Left colon (tissue), 2 donors: ENCODE measurements at places on chromosomes 4 and X.

DNA sequence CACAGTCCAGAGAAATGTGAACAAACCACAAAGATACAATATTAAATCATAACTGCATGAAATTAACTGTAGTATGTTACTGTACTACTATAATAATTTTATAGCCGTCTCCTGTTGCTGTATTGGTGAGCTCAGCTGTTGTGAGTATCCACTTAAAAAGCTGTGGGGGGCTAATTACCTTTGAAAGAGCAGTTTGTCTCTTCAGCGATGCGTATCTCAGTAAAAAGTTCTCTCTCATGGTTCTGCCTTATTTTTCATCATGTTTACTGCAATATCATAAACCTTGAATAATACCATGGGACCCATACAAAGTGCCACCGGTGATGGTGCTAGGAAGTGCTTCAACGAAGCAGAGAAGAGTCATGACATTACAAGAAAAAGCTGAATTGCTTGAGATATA lies 8.4 kb upstream of the MSMO1 start:
- no peak for DNase-seq

DNA sequence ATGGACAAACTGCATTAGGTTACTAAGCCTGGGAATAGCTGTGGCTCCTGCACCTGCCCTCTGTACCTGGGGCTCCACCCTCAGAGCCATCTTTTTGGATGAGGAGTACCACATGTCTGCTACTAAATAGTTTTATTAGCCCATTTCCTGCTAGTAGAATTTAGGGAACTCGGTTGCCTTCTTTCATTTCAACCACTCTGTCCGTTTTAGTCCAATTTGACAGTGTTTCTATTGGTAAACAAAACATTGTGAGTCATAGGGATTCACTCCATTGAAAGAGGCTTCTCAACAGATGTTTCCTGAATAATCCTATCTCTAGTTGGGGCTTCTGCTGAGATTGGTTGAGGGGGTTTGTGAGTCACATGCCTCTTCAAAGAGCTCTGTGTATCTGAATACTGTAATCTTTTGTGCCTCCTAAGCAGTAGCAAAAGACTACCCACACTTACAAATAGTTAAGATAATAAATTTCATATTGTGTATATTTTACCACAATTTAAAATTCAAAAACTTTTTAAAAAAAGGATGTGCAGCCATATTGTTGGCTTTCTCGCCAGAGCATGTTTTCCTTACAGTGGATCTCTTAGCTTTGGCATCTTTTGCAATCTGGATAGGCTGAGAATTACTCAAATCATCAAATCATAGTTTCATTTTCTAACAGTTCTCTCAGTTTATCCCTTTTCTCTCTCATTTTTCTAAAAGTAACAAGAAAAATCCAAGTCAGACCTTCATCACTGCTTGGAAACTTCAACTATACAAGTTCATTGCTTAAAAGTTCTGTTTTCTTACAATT lies 9.9 kb downstream of the FAM200B start:
- no peak for DNase-seq

GRCh38 chr4:164177153-164177552 lies 576.8 kb upstream of the SMIM31 start:
- DNase-seq: no peak

- no peak for DNase-seq
Measured at GRCh38 chr4:98283219-98284189, 22.3 kb downstream of the RAP1GDS1 start.

- no peak for DNase-seq
Measured at GRCh38 chr4:17517664-17518063, 2.7 kb downstream of the CLRN2 start.

- no peak for DNase-seq
Measured at GRCh38 chr4:48752726-48753125, 27.4 kb downstream of the FRYL start.

- no peak for DNase-seq
Measured at GRCh38 chrX:54358424-54359211, 772 bp upstream of the WNK3 start.

DNA sequence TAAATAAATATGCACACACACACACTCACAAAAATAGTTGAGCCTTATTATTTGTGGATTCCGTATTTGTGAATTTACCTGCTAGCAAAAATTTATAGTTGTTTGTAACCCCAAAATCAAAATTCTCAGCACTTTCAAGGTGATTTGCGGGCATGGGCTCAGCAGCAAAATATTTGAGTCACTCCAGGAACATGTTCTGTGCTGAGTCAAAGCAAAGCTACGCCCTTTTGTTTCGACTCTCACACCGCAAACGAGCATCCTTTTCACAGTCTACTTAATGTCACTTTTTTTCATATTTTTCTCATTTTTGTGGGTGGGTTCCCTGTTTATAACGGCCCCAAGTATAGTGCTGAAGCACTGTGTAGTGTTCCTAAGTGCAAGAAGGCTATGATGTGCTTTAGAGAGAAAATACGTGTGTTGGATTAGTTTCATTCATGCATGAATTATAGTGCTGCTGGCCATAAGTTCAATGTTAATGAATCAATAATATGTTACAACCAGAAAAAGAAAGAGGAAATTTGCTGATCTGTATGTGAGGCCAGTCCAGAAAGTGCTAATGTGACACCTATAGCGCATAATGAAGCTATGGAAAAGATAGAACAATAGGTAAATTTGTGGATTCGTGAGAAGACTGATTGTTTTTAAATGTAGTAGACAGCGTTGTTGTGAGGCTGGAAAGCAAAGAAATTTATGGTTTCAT lies 723.2 kb upstream of the AGA start:
- DNase-seq: no peak

- no peak for DNase-seq
Measured at GRCh38 chr4:86856896-86857295, 7.7 kb upstream of the SLC10A6 start.

GRCh38 chr4:120688791-120689190 lies 233.7 kb downstream of the PRDM5 start:
- no peak for DNase-seq

DNA sequence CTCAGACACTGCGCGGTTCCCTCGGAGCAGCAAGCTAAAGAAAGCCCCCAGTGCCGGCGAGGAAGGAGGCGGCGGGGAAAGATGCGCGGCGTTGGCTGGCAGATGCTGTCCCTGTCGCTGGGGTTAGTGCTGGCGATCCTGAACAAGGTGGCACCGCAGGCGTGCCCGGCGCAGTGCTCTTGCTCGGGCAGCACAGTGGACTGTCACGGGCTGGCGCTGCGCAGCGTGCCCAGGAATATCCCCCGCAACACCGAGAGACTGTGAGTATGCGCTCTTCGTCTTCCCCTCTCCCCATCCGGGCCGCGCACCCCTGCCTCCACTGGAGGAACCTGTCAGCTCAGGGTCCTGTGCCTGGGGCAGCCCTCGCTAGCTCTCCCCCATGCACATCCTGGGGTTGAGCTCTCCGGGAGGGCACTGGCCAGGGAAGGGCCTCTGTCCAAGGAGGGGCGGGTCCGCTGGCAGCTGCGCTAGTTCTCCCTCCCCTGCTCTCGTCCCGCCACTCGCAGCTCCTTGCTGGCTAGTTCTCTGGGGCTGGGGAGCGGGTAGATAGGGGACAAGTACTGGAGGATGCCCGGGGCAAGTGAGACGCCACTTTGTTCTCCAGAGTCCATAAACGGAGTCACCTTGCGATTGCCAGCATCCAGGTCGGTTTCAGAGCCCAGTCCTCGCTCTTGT lies 2.2 kb downstream of the SLIT2 start:
- DNase-seq: peak; percentile 7

DNA sequence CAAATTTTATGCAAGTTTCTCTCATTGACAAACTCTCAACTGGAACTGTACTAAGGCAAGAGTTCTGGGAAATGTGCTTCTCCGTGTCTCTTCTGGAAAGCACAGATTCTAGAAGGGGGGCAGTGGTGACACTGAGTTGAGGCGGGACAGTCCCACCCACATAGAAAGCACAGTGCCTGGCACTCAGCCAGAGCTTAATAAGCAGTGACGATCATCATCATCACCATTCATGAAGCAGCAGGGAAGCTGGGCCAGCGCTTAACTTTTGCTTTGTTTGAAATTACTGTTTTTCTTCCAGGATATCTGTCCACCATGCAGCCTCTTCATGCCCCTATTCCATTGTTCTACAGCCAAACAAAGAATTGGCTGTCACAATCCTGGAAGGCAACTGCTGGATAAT lies 60.3 kb downstream of the BEND2 start:
- no peak for DNase-seq

- no peak for DNase-seq
Measured at GRCh38 chr4:130257271-130257670, 1161.3 kb downstream of the C4orf33 start.
